ENCODE measurements at places on chromosomes 12 and 14.

DNA sequence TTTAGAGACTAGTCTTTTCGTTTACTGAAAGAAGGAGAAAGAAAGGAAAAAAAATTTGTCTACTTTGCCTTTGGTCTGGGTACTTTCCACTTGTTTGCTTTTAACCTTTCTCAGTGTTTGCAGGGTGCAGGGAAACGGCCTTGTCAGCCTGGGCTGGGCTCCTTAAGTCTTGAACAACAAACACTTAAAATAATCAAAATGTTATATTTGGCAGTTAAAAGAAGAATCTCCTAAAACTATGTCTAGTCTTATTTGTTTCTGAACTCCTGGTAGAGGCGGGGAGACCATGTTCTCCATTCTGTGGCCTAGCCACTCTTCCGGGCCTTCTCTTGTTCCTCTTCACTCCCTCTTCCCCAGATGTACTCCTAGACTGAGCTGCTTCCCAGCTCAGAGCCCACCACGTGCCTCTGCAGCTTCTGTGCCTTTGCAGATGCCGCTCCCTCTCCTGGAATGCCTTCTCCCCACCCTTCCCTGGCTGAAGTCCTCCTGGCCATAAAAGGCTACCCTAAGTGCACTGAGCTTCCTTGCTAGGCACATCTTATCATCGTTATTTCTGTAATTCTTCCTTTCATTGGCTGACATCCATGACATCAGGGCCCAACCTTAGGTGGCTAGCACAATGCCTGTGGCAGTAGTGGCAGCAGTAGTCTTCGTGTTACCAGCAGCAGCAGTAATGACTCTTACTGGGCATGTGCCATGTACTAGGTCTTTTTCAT lies 432.9 kb downstream of the ZFP36L1 start:
- peak; percentile 81 for DNase-seq

GRCh38 chr14:71563492-71564153 lies 368.6 kb upstream of the RGS6 start:
- no peak for DNase-seq

GRCh38 chr12:117284140-117284539 lies 77.3 kb downstream of the NOS1 start:
- DNase-seq, result no peak

DNA sequence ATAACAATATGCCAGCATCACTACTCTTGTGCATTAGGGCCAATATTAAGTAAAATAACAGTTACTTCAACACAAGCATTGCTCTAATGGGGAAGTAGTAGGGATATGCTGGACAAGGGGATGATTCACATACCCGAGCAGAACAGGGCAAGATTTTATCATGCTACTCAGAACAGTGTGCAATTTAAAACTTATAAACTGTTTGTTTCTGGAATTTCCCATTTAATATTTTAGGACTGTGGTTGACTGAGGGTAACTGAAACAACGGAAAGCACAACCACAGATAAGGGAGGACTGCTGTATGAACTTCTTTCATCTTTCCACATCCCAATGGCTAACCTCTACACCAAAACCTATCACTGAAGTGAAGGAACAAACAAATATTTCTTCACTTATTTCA lies 36.8 kb downstream of the SARNP start:
- DNase-seq, result no peak

GRCh38 chr12:131028587-131029338 lies 75.1 kb downstream of the ADGRD1 start:
- DNase-seq, result no peak
